ENCODE measurements at places on chromosomes 2 and 18.

- no peak for DNase-seq
These were observed 24.9 kb upstream of the PDCL3 start for GRCh38 chr2:100537918-100538317.

DNA sequence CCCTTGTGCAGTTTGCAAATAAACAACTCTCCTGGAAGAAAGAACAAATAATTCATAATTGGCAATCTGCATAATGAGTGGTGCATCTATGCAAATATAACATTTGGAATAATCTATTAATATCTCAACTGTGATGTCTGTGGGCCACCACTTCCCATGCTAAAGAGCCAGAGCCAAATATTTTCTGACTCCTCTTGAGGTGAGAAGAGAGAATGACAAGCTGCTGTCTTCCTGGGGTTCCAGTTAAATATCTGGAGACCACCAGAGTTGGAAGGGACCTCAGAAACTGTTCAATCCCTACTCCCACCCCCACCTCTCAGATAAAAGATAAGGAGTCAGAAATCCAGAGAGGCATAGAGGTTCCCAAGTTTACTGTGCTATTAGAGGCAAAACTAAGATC is 241.0 kb upstream of the SLC14A2 start:
- no peak for DNase-seq

DNA sequence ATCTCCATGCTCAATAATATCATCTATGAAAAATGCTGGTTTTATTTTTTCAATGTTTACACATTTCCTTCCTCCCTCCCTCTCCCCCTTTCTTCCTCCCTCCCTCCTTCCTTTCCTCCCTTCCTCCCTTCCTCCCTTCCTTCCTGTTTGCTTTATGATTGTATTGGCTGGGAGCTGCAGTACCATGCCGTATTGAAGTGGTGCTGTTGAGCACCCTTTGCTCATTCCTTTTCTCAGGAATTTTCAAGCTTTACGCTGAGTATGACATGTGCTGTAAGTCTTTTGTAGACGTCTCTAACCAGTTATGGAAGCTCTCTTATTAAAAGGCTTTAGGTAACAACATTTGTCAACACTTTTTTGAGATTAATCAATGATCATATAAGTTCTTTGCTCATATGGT is 100.4 kb downstream of the SNTG2 start:
- peak; percentile 39 for DNase-seq

DNA sequence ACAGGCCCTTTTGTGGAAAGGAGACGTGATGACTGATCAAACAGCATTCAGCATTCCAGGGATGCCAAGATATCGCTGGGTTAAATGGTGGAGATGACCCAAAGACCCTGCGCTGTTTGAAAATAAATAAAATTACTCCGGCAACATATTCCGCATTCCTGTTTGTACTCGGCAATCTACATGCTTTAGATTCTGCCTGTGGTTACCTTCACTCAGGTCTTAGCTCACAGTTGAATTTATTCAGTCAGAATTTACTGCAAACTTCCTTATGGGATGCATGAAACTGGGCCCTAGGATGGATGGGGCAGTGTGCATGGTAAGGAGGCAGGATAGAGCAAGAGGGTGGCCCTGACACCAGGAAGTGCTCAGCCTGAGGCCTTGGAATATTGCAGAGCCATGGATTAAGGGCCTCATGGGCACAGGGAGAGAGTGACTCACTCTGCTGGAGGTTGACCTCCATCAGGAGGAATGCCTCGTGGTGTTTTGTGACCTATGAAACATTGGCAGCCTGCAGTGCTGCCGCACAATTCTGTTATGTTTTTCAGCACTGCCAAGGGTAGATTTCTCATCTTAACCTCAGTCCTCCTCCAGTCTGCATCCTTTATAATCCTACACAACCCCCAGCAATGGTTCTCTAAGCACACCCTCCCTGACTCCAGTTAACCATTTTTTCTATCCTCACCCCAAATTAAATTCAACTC is 321.4 kb downstream of the IRS1 start:
- peak; percentile 96 for DNase-seq

DNA sequence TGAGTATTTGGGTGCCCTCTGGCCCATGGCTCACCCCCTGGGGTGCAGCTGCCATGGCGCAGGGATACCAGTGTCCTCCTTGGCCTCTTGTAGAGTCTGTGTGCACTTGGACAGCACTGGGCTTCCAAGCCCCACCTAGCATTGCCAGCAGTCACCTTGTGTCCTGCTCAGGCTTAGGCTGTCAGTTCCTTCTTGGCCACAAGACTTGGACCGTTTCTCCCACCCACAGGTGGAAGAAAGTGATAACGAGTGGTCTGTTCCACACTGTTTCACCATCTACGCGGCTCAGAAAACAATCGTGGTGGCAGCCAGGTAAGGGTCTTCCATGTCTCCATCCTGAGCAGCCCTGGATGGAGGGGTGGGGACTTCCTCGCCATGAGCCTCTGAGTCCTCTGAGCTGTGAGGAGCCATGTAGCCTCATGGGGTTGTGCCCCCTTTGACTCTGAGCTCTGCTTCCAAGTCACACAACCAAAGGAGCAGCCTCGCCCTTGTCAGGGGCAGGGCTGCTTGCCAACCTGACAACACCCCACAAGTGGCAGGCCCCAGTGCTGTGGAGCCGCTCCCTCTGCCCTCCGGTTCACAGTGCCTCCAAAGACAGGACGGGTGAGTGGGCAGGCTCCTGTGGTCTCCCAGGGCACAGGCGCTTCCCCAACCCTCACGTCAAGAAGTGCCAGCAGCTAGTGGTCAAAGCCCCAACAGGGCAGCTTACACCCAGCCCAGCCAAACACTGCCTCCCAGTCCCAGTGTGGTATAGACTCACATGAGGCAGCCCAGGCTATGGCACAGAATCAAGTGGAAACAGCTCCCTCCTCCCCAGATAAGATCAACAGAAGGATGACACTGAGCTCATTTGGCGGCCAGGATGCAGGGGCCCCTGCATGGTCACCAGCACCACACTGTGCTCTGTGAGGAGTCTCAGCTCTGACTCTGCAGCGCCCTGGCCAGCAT is 18.4 kb downstream of the STK25 start:
- no peak for DNase-seq

DNA sequence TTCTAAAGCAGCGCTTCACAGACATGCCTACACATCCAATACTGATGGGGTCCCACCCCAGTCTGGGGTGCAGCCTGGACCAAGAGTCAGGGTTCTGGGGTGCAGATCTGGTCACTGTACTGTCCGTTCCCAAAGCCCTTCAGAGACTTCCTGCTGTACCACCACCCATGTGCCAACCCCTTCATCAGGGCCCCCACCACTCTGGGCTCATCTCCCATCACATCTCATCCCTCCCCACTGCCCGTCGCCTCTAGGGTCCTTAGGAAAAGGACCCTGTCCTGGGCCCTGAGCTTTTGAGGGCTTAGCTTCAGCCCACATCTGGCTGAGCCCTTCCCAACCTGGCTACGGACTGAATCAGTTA is 37.9 kb upstream of the ID2 start:
- DNase-seq: no peak

GRCh38 chr2:204049635-204050034 is 113.1 kb downstream of the ICOS start:
- DNase-seq: no peak

DNA sequence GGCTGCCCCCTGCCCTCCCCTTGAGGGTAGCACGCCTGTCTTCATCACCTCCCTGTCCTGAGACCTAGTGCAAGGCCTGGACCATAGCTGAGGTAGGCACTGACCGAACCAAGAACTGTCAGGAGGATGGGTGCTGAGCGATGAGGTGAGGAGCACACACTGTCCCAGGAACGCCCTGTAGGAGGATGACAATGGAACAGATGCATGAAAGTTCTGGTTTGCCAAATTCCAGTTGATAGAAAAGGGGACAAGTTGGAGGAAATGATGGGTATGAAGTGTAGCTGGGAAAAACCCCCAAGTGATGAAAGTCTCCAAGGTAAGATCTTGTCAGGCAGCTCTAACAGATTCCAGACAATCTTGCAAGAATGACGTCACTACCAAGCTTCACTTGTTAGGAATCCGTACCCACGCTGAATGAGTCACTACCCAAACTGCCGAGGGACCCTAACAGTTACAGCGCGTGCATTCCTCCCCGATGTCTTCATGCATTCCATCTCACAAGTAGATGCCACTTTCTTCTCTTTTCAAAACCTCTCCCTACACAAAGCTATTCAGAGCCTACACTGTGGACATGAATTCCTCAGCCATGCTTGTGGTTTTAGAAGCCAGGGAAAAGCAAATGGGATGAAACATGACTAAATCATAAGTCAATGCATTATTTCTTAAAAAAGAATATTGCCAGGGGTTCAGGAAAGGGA is 27.6 kb downstream of the MRPL33 start:
- peak; percentile 100 for DNase-seq

GRCh38 chr18:68665628-68666027 is 49.3 kb downstream of the TMX3 start:
- DNase-seq: no peak
